ENCODE measurements at places on chromosomes 4 and X.
A peak's percentile ranks its signal among the peaks of the same experiment; 100 is the strongest.

- no peak for DNase-seq
These were observed 287.9 kb downstream of the PPP1R2C start for GRCh38 chrX:42490111-42490510.

DNA sequence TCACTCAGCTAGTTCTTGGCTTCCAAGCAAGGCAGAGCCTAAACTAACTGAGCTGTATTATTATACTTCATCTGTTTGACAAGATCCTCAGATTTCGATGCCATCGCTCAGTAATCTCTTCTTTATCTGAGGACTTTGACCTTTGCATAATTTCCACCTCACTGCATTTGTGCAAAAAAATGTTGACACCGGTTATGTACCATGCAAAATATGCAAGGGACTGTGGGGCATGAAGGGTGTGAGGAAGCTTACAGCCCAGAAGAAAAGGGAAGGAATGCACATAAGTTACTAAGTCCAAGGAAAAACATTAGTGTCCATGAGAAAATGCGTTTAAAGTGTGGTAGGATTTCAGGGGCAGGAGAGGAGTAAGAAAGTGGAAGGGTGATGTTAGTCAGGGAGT lies 295.4 kb downstream of the PACRGL start:
- DNase-seq: no peak

DNA sequence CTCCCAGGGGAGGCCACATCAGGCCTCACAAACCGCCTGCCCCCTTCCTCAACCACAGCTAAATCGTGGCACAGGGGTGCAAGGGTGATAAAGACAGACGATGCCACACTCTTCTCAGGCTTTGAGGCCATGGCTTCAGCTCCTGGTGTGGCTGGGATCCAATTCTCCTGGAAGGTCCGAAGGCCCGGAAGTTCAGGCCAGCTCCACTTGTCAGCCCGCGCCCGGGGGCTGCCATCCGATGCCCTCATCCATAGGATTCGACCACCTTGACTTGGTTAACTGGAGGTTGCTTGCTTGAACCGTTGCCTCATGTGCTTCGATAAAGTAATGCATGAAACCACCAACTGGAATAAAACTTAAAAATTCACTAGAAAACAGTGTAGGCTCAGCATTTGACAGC lies 8.2 kb downstream of the TEX13C start:
- DNase-seq: no peak

DNA sequence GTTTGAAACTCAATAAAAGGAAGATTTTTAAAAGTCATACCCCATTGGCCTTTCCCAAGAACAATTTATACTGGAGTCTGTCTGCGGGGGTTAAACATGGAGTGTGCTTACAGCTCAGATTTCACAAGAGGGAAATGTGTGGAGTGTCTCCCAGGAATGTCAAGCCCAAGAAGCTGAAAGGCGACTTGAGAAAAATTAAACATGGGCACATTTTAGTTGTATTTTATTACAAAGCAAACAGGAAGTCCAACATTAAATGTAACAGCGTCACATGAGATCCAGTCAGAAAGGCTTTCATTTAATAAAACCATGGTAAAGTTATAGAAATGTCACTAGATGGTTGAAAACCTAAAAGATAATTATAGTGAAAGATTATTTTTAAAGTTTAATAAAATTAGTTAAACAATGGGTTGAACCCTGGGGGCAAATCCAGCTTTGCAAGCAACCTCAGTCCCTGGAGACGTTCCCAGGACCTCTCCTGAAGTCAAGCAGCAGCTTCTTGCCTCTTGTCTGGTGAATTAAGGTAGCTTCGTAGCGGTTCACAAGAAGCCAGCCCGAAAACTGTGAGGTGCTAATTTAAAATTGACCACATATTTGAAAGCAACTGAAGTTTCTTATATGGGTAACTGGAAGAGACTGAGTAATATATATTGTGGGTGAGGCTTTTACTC lies 168.4 kb upstream of the EDNRA start:
- DNase-seq: no peak

DNA sequence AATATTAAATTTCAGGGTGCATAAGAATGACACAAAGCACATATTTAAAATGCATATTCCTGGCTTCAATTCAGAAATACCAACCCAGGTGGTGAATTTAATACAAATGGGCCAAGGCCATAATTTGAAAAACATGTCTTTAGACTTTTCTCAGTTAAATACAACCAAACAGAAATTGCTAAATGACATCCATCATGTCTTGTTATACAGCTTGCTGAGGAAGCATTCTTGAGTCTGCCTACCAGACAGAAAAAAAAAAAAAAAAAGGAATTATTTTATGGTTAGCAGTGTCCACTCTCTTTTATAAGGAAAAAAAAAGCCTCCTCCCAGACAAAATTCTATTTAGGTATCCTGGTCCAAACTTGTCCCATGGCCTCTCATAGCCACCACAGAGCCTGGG lies 119.1 kb downstream of the PAPSS1 start:
- DNase-seq: no peak

DNA sequence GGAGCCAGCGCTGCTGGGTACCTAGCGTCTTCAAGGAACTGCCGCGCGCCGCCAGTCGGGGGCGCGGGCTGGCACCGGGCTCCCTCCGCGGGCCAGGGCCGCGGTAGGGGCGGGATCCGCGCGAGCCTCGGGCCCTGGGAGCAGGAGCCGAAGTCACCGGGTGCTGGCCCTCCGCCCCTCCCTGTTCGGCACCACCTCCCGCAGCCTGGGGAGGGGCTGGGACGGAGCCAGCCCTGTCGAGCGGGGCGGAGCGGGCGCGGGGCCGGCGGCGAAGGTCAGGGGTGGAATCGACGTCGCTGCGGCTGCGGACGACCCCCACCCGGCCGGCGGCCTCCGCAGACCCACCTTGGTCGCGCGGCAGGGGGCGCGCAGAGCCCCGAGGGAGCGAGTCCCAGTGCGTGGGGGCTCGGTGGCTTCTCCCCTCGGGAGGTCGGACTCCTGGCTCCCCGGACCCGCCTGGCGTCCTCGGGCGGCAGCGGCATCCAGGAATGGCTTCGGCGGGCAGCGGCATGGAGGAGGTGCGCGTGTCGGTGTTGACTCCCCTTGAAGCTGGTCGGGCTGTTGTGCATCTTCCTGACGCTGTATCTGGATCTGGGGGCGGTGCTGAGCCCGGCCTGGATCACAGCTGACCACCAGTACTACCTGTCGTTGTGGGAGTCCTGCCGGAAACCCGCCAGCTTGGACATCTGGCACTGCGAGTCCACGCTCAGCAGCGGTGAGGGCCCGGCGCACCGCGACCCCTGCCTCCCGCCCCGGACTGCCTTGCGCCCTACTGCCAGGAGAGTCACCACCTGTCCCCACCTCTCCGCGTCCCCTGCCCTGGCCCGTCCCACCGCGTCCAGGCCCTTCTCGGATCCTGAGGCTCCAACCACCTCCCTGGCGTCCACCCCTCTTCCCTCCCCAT lies 50.5 kb upstream of the FAM47C start:
- peak; percentile 0 for DNase-seq

- DNase-seq: no peak
These were observed 16.4 kb downstream of the NSDHL start for GRCh38 chrX:152847281-152847680.

DNA sequence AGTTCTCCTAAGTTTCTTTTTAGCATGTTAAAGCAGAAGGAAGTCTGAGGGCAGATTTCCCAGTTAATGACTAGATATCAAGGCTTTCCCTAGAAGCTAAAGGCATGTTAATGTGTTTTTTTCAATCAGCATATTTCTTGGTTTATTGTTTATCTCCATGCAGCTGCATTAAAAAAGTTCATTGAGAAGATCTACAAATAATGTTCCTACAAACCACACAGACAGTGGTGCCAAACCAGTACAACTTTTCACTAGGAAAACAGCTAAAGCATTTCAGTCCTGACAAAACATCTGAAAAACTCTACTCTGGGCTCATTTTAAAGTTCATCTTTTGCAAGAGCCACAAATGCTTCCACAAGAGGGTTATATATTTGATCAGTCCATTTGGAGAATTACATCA lies 320.0 kb downstream of the ADGRL3 start:
- no peak for DNase-seq

GRCh38 chr4:186699881-186700397 lies 23.7 kb downstream of the FAT1 start:
- no peak for DNase-seq

- DNase-seq: no peak
These were observed 1316.3 kb downstream of the STIM2 start for GRCh38 chr4:28176942-28177341.

DNA sequence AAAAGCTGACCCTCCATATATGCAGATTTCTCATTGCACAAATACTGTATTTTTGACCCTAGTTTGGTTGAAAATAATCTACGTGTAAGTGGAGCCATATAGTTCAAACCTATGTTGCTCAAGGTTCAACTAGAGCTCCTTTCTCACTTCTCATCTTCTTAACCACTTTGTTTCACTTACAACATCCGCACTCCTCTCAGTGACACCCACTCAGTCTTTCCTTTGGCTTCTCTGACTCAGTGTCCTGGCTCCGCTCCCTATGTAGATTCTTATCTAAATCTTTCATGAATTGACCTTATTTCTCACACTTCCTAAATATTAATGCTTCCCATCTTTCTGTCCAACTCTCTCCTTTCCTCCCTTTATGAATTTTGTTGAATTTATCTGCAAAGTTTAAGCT lies 32.9 kb upstream of the DKK2 start:
- DNase-seq: no peak

GRCh38 chr4:181933471-181933870 lies 309.7 kb upstream of the TENM3 start:
- DNase-seq: no peak

DNA sequence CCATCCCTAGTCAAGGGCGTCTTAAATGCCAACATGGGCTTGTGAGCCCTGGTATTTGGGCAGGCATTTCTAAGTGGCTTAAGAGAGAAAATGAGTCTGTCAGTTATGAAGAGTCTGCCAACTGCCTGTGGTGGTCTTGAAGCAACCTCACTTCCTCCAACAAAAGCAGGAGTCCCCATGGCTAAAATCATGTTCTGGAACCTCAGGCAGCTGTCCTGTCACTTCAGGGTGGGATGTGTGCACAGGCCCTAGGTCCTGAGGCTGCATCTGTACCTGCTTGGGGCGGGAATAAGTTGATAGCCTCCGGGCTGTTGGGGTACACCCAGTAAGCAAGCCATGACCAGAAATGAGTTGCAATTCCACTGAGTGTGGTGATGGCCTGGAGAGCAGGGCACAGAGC lies 115.0 kb upstream of the SCML1 start:
- DNase-seq: no peak

DNA sequence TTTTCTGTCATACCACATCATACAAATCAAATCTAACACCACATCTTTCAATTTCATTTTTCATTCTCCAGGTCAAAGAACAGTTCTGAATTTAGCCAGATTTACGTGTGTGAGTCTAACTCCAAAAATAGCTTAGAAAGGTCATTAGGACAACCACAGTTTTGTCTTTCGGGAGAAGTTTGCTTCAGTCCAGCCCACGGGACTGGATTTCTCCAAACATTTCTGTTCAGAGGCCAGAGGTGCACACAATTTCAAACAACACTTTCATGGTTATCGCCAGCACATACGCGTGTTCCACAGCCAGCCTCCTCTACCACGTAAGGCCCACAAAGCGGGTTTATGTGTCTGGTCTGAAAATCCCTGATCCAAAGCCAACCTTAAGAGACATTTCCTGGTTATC lies 65.9 kb downstream of the VEGFC start:
- DNase-seq: no peak

- DNase-seq: no peak
These were observed 24.5 kb downstream of the KIAA0232 start for GRCh38 chr4:6806924-6807626.

- no peak for DNase-seq
These were observed 20.6 kb downstream of the SH3D19 start for GRCh38 chr4:151304755-151305154.

DNA sequence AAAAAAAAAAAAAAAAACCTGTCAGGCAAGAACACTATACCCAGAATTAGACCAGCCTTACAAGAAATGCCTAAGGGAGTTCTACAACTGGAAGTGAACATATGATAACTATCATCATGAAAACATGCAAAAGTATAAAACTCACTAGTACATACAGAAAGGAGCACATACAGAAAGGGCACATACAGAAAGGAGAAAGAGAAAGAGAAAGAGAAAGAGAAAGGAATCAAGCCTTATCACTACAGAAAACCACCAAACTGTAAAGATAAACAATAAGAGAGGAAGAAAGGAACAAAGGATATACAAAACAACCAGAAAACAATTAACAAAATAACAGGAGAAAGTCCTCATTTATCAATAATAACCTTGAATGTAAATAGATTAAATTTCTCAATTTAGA lies 50.4 kb downstream of the PHKA1 start:
- DNase-seq: no peak

- no peak for DNase-seq
These were observed 512.5 kb upstream of the HTR2C start for GRCh38 chrX:114071412-114071811.

- DNase-seq: no peak
These were observed 31.3 kb downstream of the TLR10 start for GRCh38 chr4:38751341-38752010.

- DNase-seq: no peak
These were observed 2.4 kb downstream of the RNF175 start for GRCh38 chr4:153757407-153757806.

GRCh38 chrX:72038868-72039267 lies 92.8 kb downstream of the RTL5 start:
- no peak for DNase-seq

DNA sequence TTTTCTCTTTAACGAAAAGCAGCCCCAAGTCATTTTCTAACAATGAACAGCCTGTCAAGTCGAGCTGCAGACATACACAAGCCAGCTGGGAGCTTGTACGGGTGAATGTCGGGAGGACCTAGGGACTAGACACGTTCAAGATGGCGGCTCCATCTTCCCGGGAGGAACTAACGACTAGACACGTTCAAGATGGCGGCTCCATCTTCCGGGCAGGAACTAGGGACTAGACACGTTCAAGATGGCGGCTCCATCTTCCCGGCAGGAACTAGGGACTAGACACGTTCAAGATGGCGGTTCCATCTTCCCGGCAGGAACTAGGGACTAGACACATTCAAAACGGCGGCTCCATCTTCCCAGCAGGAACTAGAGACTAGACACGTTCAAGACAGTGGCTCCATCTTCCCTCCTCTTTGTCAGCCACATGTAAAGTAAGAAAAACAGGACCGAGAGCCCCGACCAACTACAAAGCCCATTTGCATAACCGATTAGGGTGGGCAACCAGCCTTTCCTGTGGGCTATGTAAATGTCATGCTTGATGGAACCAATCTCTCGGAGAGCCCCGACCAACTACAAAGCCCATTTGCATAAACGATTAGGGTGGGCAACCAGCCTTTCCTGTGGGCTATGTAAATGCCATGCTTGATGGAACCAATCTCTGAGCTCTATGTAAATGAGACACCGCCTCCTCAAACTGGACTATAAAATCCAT lies 175.5 kb downstream of the DHRSX start:
- DNase-seq: no peak
